ENCODE measurements at places on chromosomes 12 and 14. TPM values are rescaled to one million over a fixed set of nuclear protein-coding genes. Genes with fewer than 3 reads are reported as not detected.
A peak's percentile ranks its signal among the peaks of the same experiment; 100 is the strongest.

- no peak for DNase-seq
Measured at GRCh38 chr14:94034886-94035285, 8.7 kb downstream of the OTUB2 start.

DNA sequence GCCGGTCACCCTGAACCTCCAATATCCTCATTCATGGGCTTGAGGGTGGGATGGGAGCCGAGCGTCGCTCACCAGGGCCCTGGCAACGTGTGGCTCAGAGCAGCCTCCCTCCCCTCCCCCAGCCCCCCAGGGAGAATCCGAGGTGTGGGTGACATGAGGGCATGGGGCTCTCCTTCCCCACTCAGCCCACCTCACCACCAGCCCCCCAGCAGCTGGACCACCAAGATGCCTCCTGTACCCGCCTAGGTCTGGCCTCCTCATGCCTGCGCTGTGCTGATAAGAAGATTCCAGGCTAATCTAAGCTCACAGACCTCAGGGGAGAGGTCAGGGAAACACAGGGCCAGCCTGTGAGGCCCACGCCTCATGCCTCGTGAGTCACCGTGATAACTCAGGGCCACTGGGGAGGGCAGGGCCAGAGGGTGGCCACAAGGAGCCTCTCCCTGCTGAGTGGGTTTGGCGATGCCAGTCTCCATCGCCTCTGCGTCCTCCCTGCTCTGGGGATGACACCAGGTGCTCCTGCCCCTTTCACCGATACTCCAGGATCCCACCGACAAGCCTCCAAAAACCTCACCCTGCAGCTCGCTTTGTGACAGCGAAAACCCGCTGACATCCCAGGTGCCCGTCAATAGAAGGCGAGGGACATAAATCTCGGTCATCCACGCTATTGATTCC lies 56.9 kb downstream of the TESC start:
- DNase-seq, result no peak

Gene ACVR1B
- polyA plus RNA-seq, result 7.4 TPM

- peak; percentile 17 for DNase-seq
Measured at GRCh38 chr14:63993992-63994391, 141.2 kb downstream of the SYNE2 start.

- DNase-seq, result no peak
Measured at GRCh38 chr12:113359133-113359938, 949 bp downstream of the PLBD2 start.

DNA sequence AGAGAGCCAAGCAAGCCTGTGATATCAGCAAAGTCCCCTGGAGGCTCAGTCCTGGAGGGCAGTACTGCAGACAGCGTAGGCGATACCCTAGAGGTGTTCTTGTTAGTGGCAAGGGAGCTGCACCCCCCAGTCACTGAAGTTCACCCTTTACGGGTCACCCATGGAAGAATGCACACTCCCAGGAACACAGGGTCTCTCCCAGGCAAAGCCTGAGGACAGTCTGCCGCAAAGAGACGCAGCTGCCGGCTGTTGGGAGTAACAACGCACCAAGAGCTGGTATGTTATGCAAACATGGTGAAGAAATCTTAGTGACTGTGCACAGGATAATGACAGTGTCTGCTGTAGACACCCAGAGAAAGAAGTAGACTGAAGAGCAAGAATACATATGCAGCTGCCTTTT lies 43.5 kb upstream of the NOS1 start:
- no peak for DNase-seq

Gene BATF
- not detected for polyA plus RNA-seq

- no peak for DNase-seq
Measured at GRCh38 chr12:132618683-132619043, at the start of gene P2RX2. P2RX2 (plus strand) TSS chr12:132618776; CDS start chr12:132618817, 41 bp downstream.

Gene LRRIQ1
- 0.35 TPM for polyA plus RNA-seq

GRCh38 chr12:78157199-78157598 lies 326.5 kb downstream of the NAV3 start:
- DNase-seq, result peak; percentile 62

DNA sequence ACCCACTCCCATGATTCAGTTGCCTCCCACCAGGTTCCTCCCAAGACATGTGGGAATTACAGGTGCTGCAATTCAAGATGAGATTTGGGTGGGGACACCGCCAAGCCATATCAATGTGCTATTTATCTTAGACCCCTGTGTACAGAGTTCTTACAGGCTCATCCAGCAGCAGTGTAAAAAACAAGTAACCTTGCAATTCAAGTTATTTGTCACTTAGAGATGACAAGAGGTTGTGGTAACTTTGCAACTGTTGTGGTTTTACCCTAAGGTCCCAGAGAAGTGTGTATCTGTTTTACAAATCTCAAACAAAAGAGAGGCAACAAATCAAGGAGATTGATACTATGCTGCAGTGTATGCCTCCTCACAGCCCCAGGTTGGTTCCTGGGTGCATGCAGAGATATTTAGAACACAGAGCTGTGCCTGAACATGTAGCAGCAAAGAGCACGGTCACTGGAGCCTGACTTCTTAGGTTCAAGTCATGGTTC lies 11.5 kb upstream of the HELB start:
- peak; percentile 7 for DNase-seq

- DNase-seq, result no peak
Measured at GRCh38 chr12:29710104-29710503, 73.6 kb downstream of the TMTC1 start.

DNA sequence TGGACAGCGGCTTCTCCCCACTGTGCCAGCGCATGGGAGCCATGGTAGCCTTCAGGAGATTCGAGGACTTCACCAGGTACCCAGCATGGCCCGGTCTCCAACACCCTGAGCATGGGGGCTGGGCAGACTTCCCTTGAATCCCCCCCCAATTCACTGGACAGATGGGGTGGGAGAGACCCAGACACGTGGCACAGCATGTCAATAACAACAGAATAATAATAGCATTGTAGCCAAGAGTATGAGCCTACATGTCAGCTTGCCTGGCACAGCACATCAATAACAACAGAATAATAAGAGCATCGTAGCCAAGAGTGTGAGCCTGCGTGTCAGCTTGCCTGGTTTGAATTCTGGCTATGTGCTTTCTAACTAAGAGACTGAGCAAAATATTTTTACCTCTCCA lies 76.4 kb downstream of the FOXN4 start:
- DNase-seq, result no peak

Gene CACNA2D4
- polyA plus RNA-seq, result 0.14 TPM

GRCh38 chr14:99758121-99758821 lies 34.9 kb upstream of the EML1 start:
- DNase-seq, result peak; percentile 89

DNA sequence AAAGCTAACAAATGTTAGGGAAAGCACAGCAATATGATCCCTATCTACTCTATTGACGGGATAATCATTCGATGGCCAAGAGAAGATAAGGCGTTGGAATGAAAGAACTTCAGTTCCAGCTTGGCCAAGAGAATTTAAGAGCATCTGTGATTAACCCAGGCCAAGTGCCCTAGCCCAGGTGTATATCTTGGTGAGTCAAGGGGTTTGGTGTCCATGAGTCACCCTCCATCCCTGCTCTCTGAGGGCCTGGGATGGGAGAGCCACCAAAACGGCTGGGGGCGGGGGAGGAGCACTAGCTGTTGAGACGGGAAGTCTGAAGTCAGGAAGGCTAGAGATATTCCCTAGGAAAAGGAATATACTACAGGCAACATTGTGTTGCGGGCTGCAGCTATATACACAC lies 13.0 kb downstream of the TBPL2 start:
- peak; percentile 90 for DNase-seq

Gene OR4E2
- polyA plus RNA-seq, result not detected

Gene C12orf75
- 153 TPM for polyA plus RNA-seq

- DNase-seq, result peak; percentile 46
Measured at GRCh38 chr12:2640709-2641108, 154.1 kb upstream of the FKBP4 start.

DNA sequence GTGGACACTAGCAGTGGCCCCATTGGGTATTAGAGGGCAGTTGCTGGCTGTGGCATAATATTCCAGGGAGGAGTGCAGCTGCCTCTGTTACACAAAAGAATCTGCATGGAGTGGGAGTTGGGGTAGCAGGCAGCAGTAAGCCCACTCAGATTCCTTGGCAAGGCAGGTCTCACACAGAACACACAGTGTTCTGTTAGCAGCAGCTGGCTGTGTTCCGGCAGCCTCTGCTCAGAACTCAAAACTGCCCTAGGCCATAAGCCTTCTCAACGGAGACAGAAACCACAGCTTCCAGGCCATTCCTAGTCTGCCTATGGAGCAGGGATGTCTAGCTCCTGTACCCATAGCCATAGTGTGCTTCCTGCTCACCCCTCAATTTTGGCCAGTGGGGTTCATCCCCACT lies 1085.4 kb downstream of the SLC6A15 start:
- no peak for DNase-seq

GRCh38 chr14:86613126-86613525 lies 1083.2 kb downstream of the FLRT2 start:
- no peak for DNase-seq

DNA sequence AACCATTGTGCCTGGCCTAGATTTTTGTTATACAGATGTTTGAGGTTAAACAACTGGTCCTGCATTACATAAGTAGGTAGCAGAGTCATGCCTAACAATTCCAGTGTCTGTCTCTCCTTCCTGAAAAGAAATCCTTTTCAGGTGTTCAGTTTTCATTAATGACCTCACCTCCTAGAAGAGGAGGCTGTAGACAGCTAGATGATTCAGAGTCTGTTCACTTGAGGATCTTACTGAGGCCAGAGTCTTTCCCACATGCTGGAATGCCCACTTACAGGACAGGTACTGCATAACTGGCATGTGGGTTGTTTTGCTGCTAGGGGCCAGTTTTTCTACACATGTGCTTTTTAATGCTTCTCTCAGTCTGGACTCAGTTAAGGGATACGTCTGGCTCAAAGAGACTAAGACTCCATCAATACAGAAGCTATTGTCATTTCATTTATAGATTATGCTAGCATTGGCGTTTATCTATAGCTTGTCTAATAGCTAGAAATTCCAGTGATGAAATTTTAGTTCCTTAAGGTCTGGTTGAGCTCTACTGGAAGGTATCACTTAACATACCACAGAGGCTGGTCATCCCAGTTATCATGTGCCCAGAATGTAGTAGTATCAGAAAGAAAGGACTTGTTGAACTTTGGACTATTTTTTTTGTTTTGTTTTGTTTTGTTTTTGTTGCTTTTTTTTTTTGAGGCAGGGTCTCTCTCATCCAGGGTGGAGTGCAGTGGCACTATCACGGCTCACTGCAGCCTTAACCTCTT lies 206.4 kb downstream of the ERC1 start:
- peak; percentile 98 for DNase-seq

Gene PTPRR
- polyA plus RNA-seq, result 0.62 TPM

DNA sequence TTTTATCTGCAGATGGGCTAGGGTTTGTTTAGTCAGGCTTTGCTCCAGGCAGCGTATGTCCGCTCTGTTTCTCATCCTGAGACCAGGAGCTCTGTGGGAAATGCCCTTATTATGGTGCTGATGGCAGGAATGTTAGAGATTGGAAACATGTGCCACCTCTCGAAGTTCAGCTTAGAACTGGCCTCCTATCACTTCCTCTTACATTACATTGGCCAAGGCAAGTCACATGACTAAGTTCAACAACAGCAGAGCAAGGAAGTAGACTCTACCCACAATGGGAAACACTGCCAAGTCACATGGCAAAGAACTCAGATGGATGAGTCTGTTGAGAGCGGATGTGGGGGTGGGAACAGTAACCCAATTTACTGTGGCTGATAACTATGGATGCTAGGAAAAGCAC lies 161.9 kb upstream of the WSCD2 start:
- DNase-seq, result no peak

DNA sequence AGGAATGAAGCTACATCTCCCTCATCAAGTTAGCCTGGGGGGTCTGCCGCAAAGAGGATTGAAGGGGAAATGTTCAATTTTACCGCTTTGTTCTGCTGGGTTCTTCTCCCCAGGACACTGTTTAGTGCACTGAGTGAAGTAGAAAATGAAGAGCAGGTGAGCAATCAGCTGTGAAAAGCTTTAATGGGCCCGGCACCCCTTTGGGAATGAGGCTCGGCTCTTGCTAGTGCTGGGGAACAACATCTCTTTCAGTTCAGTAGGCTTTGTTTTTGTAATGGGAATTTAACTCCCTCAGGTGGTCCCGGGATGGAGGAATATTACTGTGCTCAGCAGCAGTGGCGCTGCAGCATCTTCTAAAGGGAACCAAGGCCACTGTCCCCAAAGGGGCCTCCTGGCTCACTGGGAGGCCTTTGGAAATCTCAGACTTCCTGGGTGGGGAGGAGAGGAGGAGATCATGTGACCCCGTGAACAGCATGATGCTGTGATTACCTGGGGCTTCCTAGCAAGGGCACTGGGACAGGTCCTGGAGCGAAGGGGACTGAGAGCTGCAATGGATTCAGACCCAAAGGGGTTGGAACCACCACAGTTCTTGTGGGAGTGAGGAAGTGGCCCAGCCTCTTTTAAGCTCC lies 85.2 kb upstream of the MAX start:
- DNase-seq, result no peak

DNA sequence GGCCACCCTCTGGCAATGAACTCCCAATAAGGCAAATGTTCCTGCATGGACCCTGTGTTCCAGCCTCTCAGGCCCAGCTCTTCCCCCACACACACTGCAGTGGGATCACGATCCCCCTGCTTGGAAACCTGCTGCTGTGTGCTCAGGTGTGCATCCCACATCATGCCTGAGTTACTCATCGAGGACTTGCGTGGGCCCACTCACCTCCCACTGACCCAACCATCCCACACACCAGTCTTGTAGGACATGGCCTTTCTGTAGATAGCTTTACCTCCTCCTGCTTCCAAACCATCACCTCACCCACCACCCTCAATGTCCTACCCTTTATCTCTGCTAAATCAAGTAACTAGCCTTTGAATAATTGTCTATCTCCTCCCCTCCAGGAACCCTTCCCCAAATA lies 24.6 kb downstream of the NPC2 start:
- DNase-seq, result no peak

GRCh38 chr12:108939594-108939993 lies 59.7 kb downstream of the DAO start:
- DNase-seq, result peak; percentile 45

Gene KRT8
- polyA plus RNA-seq, result 720 TPM

DNA sequence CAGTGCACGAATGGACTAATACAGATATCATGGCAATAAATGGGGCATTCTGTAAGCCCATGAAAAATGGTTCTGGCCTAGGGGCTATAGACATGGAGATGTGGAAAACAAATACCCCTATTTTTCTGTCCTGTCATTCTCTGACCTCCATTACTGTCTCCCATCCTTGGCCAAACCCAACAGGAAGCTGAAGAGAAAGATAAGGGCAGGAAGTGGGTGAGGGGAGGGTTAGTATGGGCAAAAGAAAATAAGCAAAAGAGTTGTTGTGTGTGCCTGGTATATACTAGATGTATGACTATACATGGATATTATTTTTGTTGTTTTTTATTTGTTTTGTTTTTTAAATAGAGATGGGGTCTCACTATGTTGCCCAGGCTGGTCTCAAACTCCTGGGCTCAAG lies 339.3 kb downstream of the PCNX1 start:
- no peak for DNase-seq

Gene HECTD4
- 6.7 TPM for polyA plus RNA-seq

GRCh38 chr12:54038284-54038870 lies 5.5 kb downstream of the HOXC5 start:
- no peak for DNase-seq

Measured in foreskin keratinocyte (primary cell).